CD4-positive, alpha-beta T cell (primary cell): ENCODE measurements at places on chromosomes 2 and 18.

GRCh38 chr18:23243178-23243577, 107.9 kb downstream of the CABLES1 start:
- no peak for DNase-seq
- H3K4me3 ChIP-seq: no peak overlapping the region

GRCh38 chr18:73766910-73767515, 380.6 kb downstream of the FBXO15 start:
- DNase-seq: no peak
- no peak overlapping the region for H3K27ac ChIP-seq
- no peak overlapping the region for H3K4me3 ChIP-seq
- no peaks in the 10 kb centered on the region for H3K27me3 ChIP-seq

DNA sequence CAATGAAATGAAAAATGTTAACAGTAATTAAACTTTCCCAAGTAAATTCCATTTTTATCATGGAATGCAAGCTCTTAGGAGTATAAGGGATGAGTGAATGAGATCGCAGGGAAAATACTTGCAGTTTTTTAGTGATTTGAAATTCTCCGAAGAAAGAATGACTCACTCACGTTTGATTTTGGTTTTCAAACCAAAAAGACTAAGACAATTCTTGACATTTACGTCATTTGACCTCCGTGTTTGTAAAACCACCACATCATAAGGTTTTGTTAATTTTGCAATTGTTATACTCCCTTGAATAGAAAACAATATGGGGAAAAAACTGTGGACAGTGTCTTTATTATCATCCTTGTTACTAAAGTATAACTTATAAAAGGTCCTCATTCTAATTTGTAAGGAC, 29.4 kb downstream of the COL4A4 start:
- H3K27me3 ChIP-seq: no peaks in the 10 kb centered on the region
- no peaks in the 10 kb centered on the region for H3K4me1 ChIP-seq
- no peak for DNase-seq
- no peaks in the 10 kb centered on the region for H3K36me3 ChIP-seq
- H3K4me3 ChIP-seq: no peak overlapping the region

GRCh38 chr2:83160571-83160970, 1298.5 kb downstream of the SUCLG1 start:
- H3K36me3 ChIP-seq: no peaks in the 10 kb centered on the region
- no peaks in the 10 kb centered on the region for H3K4me1 ChIP-seq
- no peak for DNase-seq
- H3K4me3 ChIP-seq: no peak overlapping the region
- no peak overlapping the region for H3K27ac ChIP-seq

- H3K27me3 ChIP-seq: no peaks in the 10 kb centered on the region
- no peaks in the 10 kb centered on the region for H3K4me1 ChIP-seq
- H3K4me3 ChIP-seq: no peak overlapping the region
- H3K36me3 ChIP-seq: peaks cover 7% of the 10 kb centered on the region
Observed at GRCh38 chr18:62101321-62101721, 85.5 kb downstream of the PIGN start.

- H3K4me3 ChIP-seq: no peak overlapping the region
- peaks cover 68% of the 10 kb centered on the region for H3K4me1 ChIP-seq
- no peaks in the 10 kb centered on the region for H3K27me3 ChIP-seq
- H3K36me3 ChIP-seq: no peaks in the 10 kb centered on the region
Observed at GRCh38 chr18:48843162-48843561, 107.6 kb downstream of the SMAD7 start.

DNA sequence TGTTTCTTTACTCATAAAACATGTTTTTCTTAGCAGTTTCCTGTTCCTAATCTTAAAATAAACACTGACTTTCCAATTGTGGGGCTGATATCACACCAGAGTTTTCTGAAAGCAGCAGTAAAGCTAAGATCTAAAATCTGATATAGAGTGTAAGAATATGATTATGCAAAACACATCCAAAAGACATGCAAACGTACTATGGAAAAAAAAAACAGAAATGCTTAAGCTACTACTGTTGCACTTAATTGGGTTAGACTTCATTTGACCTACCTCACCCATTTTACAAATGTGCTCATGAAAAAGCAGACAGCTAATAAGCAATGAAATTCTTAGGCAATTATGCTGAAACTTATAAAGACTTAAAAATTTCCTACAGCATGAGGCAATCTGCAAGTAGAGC, 10.5 kb downstream of the CYTIP start:
- DNase-seq: no peak
- peak overlapping the region; percentile 97 for H3K27ac ChIP-seq
- peaks cover 33% of the 10 kb centered on the region for H3K4me1 ChIP-seq

GRCh38 chr18:30929065-30929464, 113.5 kb downstream of the DSC3 start:
- no peak overlapping the region for H3K4me3 ChIP-seq
- no peaks in the 10 kb centered on the region for H3K36me3 ChIP-seq
- DNase-seq: no peak
- H3K27ac ChIP-seq: no peak overlapping the region

- no peak for DNase-seq
- H3K36me3 ChIP-seq: peaks cover 7% of the 10 kb centered on the region
- peaks cover 22% of the 10 kb centered on the region for H3K4me1 ChIP-seq
- peak overlapping the region; percentile 4 for H3K27ac ChIP-seq
- H3K4me3 ChIP-seq: peak overlapping the region; percentile 82
- H3K27me3 ChIP-seq: no peaks in the 10 kb centered on the region
Observed at GRCh38 chr2:227324642-227324994, 433 bp upstream of the MFF start.

DNA sequence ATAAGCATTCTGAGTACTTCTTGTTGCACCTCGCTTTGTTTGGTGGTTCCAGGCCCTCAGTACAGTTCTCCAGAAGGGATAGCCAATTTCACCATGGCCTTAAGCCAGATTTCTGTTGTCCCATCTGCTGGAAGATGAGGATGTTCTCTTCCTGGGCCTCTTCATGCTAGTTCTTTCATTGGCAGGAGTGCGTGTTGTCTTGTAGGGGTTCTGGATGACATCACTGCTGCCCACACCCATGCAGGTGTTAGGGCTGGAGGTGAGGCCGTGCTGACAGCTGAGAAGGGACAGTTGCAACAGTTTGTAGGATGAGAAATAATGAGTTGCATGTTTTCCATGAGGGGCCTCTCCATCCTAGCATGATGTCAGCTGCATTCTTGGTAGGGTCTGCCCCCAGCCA, 142.9 kb downstream of the LDLRAD4 start:
- no peaks in the 10 kb centered on the region for H3K27me3 ChIP-seq
- H3K36me3 ChIP-seq: no peaks in the 10 kb centered on the region
- no peak overlapping the region for H3K27ac ChIP-seq
- no peak for DNase-seq
- H3K4me1 ChIP-seq: no peaks in the 10 kb centered on the region

DNA sequence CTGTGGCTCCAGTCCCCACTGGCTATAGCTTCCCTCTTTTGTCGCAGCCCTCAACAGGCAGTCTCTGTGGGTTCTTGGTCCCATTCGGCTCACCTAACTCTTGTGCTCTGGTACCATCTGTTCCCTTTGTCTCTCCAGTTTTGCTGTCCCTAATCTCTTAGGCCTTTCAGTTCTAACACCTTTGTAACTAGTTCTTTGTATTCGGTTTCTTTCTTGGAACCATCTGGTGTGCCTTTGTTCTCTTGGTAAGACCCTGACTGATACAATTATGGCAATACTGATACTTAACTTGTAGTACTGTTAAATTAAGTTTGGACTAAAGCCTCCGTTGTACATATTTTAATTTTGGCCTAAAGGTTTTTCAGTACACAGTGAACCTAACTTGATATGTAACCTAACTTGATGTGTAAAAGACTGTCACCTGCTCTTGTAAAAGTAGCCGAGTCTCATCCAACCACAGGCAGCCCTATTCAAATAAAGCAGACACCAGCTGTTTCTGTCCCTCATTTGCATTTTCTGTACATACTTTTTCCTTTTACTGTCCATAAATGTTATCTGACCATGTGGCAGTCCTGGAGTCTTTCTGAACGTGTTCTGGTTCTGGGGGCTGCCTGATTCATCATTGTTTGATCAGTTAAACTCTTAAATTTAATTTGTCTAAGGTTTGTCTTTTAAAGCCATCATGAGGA, 4.8 kb upstream of the MRPL44 start:
- no peak overlapping the region for H3K27ac ChIP-seq
- H3K36me3 ChIP-seq: no peaks in the 10 kb centered on the region
- DNase-seq: no peak
- H3K4me3 ChIP-seq: no peak overlapping the region
- H3K4me1 ChIP-seq: peaks cover 26% of the 10 kb centered on the region

- DNase-seq: no peak
- H3K36me3 ChIP-seq: no peaks in the 10 kb centered on the region
- no peaks in the 10 kb centered on the region for H3K27me3 ChIP-seq
- H3K27ac ChIP-seq: no peak overlapping the region
Observed at GRCh38 chr2:205806143-205806905, 124.0 kb downstream of the NRP2 start.

- no peak overlapping the region for H3K4me3 ChIP-seq
- no peaks in the 10 kb centered on the region for H3K27me3 ChIP-seq
- DNase-seq: no peak
- no peak overlapping the region for H3K27ac ChIP-seq
Observed at GRCh38 chr2:144920755-144921530, 401.0 kb upstream of the ZEB2 start.

DNA sequence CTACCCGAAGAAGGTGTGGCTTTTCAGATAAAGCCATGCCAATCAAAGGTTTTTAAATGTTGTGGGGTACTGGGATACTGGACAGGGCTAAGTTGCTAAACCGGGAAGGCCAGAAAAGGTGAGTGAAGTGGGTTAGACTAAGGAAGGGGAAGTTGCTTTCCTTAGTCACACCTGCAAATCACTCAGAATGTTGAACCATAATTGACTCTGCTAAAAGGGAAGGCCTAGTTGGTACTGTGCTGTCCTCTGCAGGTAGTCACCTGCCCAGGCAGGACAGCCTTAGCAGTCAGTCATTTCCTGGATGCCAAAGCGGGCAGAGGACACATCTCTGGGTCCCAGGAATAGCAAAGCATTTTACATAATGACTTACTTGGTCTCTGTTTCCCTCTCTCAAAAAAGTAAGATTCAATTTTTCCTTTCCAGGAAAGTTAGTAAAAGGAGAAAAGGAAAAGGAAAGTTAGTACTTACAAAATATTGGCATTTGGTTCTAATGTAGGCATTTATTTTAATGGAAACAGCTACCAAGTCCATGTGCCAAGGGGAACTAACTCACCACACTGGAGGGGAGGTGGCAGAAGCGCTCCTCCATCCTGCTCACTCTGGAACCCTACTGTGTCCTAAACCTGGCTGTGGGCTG, 60.3 kb downstream of the RFTN2 start:
- DNase-seq: peak; percentile 10
- H3K4me3 ChIP-seq: no peak overlapping the region
- H3K36me3 ChIP-seq: no peaks in the 10 kb centered on the region
- peaks cover 5% of the 10 kb centered on the region for H3K4me1 ChIP-seq
- H3K27ac ChIP-seq: no peak overlapping the region
- H3K27me3 ChIP-seq: no peaks in the 10 kb centered on the region

- no peak overlapping the region for H3K4me3 ChIP-seq
- no peaks in the 10 kb centered on the region for H3K36me3 ChIP-seq
- DNase-seq: no peak
- H3K4me1 ChIP-seq: no peaks in the 10 kb centered on the region
- no peak overlapping the region for H3K27ac ChIP-seq
Observed at GRCh38 chr2:120707816-120708215, 27.9 kb upstream of the GLI2 start.

DNA sequence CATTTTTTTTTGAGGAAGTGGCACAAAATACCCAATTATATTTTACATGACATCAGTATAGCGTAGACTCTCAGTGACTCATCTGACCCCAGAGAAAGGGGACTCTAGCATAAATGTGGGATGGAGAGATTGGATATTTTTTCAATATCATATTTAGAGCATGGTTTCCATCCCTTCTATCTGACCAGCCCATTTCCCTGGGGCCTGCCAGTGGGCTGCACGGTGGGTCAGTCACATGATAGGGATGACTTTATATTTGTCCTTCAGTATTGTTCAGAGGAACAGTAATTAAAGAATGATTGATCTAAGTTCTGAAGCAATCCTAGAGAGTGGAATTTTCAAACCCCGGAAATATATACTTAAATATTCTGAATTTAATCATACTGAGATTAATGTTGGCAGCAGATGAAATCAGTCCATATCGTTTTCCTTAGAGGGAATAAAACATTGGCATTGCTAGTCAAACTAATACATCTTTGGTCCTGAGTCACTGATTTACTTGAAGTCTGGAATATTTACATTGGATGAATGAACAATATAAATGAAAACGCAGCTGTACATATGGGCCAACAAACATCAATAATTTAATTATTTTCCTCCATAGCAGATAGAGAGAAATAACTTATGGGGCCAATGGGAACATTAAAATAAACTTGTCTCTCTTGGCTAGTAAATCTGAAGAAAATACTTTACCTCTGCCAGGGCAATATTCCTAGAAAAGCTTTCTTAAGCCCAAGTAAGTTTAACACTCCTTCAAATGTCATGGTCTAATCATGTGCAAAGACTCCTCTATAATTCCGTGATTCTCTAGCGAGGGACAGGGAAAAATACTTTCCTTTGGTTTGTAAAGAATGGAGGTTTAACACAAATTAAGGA, 563.6 kb upstream of the PKDCC start:
- no peak overlapping the region for H3K4me3 ChIP-seq
- H3K4me1 ChIP-seq: no peaks in the 10 kb centered on the region
- DNase-seq: no peak
- H3K27me3 ChIP-seq: no peaks in the 10 kb centered on the region

DNA sequence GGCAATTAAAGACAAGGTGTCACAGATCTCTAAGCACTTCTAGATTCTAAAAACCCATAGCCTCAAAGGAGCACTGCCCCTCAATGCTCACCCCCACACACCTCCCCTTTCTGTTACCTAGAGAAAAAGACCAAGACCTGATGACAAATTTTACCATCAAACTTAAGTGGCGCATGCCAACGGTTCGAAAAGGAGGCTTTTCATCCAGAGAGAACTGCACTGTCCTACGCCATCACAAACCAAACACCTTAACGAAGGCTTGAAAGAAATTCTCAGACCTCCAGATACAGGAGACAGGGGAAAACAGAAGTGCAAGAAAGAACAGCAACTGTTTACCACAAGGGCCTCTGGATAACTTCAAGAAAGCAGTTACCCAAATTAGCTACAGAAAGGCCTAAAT, 2.0 kb upstream of the ZC3H6 start:
- H3K27me3 ChIP-seq: no peaks in the 10 kb centered on the region
- no peak overlapping the region for H3K27ac ChIP-seq
- H3K36me3 ChIP-seq: no peaks in the 10 kb centered on the region
- no peak overlapping the region for H3K4me3 ChIP-seq

DNA sequence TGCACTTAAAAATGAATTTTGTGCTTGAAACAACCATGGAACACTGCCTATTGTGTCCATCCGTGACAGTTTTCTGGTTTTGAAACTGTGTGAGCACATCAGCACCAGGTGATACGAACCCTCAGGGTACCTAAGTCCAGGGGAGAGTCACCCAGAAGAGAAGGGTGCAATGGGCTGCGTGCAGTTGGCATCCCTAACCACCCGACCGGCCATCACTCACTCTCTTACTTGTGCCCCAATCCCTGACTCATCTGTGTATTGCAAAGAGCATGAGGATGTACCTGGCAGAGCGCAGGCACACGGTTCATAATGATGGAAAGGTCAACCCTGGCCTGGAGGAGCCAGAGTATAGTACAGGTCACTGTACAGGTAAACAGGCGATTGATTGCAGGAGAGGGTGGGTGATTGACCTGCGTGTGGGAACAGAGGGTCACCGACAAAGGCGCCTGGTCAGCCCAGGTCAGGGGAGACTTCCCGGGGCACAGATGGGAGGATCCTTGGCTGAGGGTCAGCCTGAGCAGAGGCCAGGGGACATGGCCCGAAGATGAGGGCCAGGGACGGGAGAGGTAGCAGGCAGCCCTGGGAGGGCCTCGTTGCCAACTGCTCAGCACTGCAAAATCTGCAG, 160.3 kb downstream of the SEPTIN10 start:
- H3K36me3 ChIP-seq: no peaks in the 10 kb centered on the region
- H3K4me3 ChIP-seq: no peak overlapping the region
- no peak for DNase-seq
- no peak overlapping the region for H3K27ac ChIP-seq
- H3K4me1 ChIP-seq: no peaks in the 10 kb centered on the region
